T-cell (primary cell): ENCODE measurements at places on chromosomes 13 and 19. TPM values are rescaled to one million over a fixed set of nuclear protein-coding genes. Genes with fewer than 3 reads are reported as not detected.

DNA sequence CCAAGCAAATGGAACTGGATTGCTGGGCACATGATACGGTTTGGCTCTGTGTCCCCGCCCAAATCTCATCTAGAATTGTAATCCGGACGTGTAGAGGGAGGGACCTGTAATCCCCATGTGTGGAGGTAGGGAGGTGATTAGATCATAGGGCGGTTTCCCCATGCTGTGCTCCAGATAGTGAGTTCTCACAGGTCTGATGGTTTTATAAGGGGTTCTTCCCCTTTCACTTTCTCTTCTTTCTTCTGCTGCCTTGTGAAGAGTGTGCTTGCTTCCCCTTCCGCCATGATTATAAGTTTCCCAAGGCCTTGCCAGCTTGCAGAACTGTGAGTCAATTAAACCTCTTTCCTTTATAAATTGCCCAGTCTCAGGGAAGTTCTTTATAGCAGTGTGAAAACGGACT is 32.6 kb upstream of the MTIF3 start:
- H3K36me3 ChIP-seq = no peaks in the 10 kb centered on the region
- H3K4me3 ChIP-seq = no peak overlapping the region
- H3K27ac ChIP-seq = no peak overlapping the region

DNA sequence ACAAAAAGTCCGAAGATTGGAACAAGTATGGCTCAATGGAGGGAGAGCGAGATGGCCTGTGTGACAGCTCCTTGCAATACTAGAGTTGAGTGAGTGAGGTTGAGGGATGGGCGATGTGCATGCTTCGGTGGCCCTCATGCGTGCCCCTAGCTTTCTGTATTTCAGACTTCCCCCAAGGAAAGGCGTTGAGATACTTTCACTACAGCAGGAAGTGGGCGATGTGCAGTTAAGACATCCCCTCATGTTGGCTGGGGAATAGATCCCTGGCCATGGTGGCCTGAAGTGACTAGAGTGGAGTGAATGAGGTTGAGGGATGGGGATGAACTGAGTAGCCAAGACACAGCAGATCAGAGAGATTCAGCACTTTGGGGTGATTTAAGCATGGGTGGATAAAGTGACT is 633.9 kb upstream of the GPC6 start:
- no peak overlapping the region for H3K4me3 ChIP-seq
- H3K27me3 ChIP-seq = no peaks in the 10 kb centered on the region
- H3K27ac ChIP-seq = no peak overlapping the region

Gene FFAR2
- not detected for total RNA-seq

Gene ZGLP1
- 11.8 TPM for total RNA-seq

GRCh38 chr13:84784443-84785153 is 902.3 kb upstream of the SLITRK1 start:
- no peaks in the 10 kb centered on the region for H3K27me3 ChIP-seq
- DNase-seq = no peak
- H3K4me3 ChIP-seq = no peak overlapping the region
- no peaks in the 10 kb centered on the region for H3K36me3 ChIP-seq
- no peak overlapping the region for H3K27ac ChIP-seq

Gene PROZ
- not detected for total RNA-seq

Gene LGALS14
- total RNA-seq = not detected

- DNase-seq = no peak
- no peaks in the 10 kb centered on the region for H3K36me3 ChIP-seq
- H3K4me1 ChIP-seq = peaks cover 51% of the 10 kb centered on the region
- peak overlapping the region; percentile 29 for H3K27ac ChIP-seq
- H3K4me3 ChIP-seq = no peak overlapping the region
- no peaks in the 10 kb centered on the region for H3K27me3 ChIP-seq
Observed at GRCh38 chr13:40208517-40208916, 457.9 kb downstream of the FOXO1 start.

- no peak overlapping the region for H3K4me3 ChIP-seq
- DNase-seq = no peak
- H3K4me1 ChIP-seq = peaks cover 28% of the 10 kb centered on the region
- H3K36me3 ChIP-seq = no peaks in the 10 kb centered on the region
Observed at GRCh38 chr19:55066107-55066709, 3.3 kb upstream of the RDH13 start.

Gene GIPR
- total RNA-seq = 10.8 TPM

Gene RXFP2
- not detected for total RNA-seq

GRCh38 chr13:42392716-42393572 is 121.0 kb downstream of the AKAP11 start:
- no peak overlapping the region for H3K4me3 ChIP-seq
- no peaks in the 10 kb centered on the region for H3K27me3 ChIP-seq
- peaks cover 56% of the 10 kb centered on the region for H3K4me1 ChIP-seq
- H3K36me3 ChIP-seq = no peaks in the 10 kb centered on the region
- H3K27ac ChIP-seq = peak overlapping the region; percentile 79

GRCh38 chr13:24355103-24355502 is 45.7 kb downstream of the C1QTNF9 start:
- H3K36me3 ChIP-seq = no peaks in the 10 kb centered on the region
- H3K4me1 ChIP-seq = no peaks in the 10 kb centered on the region
- no peak overlapping the region for H3K4me3 ChIP-seq
- H3K27ac ChIP-seq = no peak overlapping the region
- DNase-seq = no peak

Gene CYP4F2
- not detected for total RNA-seq

DNA sequence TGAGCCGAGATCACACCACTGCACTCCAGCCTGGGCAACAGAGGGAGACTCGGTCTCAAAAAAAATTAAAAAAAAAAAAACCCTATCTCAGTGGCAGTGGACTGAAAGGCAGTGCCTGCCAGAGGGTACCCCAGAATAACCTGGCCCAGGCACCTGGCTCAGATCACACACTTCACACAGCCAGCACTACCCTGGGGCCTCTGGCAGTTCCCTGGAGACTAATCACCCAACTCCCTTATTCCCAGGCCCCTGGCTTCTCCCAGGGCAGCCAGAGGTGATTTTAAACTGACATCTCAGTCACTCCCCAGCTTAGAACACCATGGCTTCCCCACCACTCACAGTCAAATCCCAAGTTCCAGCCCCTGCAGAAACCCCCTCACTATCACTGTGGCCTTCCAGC is 3.5 kb upstream of the SLC27A5 start:
- no peak overlapping the region for H3K27ac ChIP-seq
- no peak for DNase-seq
- H3K4me3 ChIP-seq = no peak overlapping the region
- no peaks in the 10 kb centered on the region for H3K36me3 ChIP-seq
- H3K4me1 ChIP-seq = peaks cover 55% of the 10 kb centered on the region

GRCh38 chr19:41330481-41330880 is 20.5 kb downstream of the CCDC97 start:
- no peaks in the 10 kb centered on the region for H3K27me3 ChIP-seq
- H3K4me3 ChIP-seq = no peak overlapping the region
- peaks cover 18% of the 10 kb centered on the region for H3K4me1 ChIP-seq
- no peak for DNase-seq
- peak overlapping the region; percentile 25 for H3K27ac ChIP-seq

GRCh38 chr13:27794368-27794691 is 2.0 kb downstream of the GSX1 start:
- no peak for DNase-seq
- no peak overlapping the region for H3K4me3 ChIP-seq
- peaks cover 81% of the 10 kb centered on the region for H3K27me3 ChIP-seq
- peaks cover 3% of the 10 kb centered on the region for H3K4me1 ChIP-seq
- H3K36me3 ChIP-seq = no peaks in the 10 kb centered on the region

GRCh38 chr13:38180670-38181069 is 169.0 kb upstream of the UFM1 start:
- no peaks in the 10 kb centered on the region for H3K27me3 ChIP-seq
- DNase-seq = no peak
- H3K4me1 ChIP-seq = no peaks in the 10 kb centered on the region
- H3K4me3 ChIP-seq = no peak overlapping the region
- H3K36me3 ChIP-seq = no peaks in the 10 kb centered on the region

Gene YJEFN3
- total RNA-seq = 14.0 TPM

Gene SOX1
- total RNA-seq = not detected

DNA sequence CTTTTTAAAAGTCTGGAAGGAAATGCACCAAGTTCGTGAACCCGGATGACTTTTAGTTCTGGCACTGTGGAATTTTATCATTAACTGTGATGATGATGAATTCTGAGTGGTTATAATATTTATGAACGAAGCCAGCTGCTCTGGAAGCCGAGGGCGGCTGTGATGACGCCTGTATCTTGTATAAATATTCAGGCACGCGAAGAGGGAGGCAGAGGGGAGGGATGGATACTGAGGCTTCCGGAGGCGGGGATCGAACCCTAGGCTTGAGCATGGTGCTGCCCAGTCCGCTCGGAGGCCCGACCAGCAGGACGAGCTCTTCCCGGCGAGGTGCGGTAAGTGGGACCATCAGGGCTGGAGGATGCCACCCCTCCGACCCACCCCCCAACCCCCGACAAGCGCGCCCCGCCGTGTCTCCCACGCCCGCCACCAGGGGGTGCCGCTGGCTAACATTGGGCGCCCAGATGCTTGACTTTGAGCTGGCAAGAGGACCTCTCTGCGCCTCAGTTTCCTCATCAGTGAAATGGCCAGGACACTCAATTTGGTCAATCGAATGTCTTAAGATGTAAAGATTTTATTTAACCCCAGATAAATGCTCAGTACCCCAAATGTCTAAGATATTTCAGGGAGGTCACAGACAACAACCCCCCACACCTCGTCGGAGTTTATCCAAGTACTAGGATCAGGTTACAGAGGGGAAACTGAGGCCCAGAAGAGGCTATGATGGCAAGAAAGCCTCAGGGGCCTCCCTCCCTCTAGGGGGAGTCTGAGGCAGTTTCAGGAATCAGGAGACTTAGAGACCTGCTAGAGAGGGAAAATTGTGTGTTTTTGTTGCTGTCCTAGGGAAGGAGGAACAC is 4.5 kb upstream of the RAB3A start:
- peak; percentile 56 for DNase-seq
- H3K27me3 ChIP-seq = no peaks in the 10 kb centered on the region
- H3K4me1 ChIP-seq = peaks cover 5% of the 10 kb centered on the region

DNA sequence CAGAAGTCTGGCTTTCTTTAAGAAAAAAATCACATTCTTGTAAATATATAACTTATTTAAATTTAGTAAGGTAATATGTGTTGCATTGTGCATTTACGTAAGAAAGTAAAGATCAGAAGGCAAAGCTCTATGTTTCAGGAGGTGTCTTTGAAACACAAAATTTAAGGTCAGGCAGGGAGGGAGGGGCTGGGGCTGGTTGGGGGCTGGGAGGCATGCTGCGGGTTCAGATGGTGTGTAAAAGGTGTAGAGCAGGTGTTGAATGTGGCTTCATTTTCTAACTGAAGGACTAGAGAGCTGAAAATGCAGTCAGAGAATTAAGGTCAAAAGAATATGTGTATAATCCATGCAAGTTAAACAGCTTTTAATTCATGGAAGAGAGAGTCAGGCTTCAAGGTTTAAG is 14.3 kb downstream of the FAM216B start:
- H3K4me1 ChIP-seq = no peaks in the 10 kb centered on the region
- no peaks in the 10 kb centered on the region for H3K27me3 ChIP-seq
- H3K4me3 ChIP-seq = no peak overlapping the region
- no peak for DNase-seq

Gene PGLYRP2
- 0.72 TPM for total RNA-seq

Gene FCER2
- 2.5 TPM for total RNA-seq

DNA sequence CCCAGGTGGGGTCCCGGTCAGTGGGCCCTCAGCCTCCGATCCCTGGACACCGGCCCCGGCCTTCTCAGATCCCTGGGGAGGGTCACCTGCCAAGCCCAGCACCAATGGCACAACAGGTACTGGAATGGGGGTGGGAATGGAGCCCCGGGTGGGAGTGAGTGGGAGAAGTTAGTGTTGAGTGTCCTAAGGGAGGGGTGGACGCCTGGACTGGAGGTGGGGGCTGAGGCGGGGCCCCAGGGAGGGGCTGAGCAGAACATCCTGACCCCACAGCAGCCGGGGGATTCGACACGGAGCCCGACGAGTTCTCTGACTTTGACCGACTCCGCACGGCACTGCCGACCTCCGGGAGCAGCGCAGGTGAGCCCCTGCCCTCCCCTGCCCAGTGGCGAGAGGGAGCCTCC is 17.7 kb downstream of the EPN1 start:
- H3K27me3 ChIP-seq = no peaks in the 10 kb centered on the region
- H3K36me3 ChIP-seq = peaks cover 49% of the 10 kb centered on the region
- H3K27ac ChIP-seq = no peak overlapping the region
- DNase-seq = no peak

DNA sequence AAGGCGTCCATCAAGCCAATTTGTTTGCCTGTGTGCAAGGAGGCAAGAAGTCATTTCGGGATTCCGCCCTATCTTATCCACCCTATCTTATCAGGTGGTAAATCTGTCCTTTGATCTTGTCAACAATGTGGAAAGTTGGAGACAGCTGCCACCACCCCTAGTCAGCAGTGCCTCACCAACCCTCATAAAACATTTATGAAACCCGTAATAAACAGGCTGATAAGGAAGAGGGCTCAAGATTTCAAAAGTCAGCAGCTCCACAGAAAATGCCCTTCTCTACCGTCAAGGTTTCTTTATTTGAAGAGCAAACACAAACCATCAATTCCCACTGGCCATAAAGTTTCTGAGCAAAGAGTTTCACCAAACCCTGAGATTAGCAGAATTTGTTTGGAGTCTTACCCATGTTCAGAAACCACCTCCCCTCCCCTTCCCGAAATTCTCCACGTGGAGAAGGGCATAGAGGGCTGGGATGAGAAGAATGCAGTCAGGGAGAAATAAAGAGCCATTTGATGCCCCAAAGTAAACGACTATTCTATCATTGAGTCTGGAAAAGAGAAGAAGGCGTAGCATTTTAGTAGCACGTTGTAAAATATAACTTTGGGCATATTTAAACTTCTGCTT is 196.0 kb upstream of the GPR12 start:
- no peaks in the 10 kb centered on the region for H3K36me3 ChIP-seq
- no peaks in the 10 kb centered on the region for H3K4me1 ChIP-seq
- no peak overlapping the region for H3K4me3 ChIP-seq
- DNase-seq = no peak
- no peak overlapping the region for H3K27ac ChIP-seq

DNA sequence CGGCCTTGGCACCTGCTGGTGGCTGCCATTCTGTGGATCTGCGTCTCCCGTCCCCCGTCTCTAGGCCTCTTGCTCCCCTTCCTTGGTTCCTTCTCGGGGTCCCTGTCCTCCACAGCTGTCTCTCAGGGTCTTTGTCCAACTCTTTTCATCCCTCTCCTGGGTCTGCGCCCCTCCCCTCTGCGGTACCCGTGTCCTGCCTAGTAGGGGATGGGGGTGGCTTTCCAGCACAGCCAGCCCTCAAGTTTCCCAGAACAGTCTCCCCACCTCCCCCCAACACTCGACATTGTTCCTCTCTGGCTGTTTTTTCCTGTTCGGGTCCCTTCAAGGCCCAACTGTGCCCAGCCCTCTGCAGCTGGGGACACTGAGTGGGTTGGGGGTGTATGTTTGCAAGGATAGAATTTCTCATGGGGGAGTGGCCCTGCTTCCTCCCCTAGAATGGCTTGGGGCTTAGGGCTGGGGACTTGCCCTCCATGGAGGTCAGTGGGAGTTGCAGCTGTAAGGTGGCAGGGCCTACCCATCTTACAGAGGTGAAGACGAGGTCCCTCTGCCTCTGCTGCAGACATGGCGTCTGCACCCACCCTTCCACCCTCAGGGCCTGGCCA is 762 bp upstream of the ADM5 start:
- H3K4me1 ChIP-seq = peaks cover 4% of the 10 kb centered on the region
- DNase-seq = no peak
- peaks cover 46% of the 10 kb centered on the region for H3K27me3 ChIP-seq

- H3K36me3 ChIP-seq = no peaks in the 10 kb centered on the region
- H3K27ac ChIP-seq = no peak overlapping the region
- DNase-seq = no peak
- no peaks in the 10 kb centered on the region for H3K4me1 ChIP-seq
- H3K4me3 ChIP-seq = no peak overlapping the region
Observed at GRCh38 chr13:61142506-61142905, 273.1 kb downstream of the PCDH20 start.

- H3K27ac ChIP-seq = no peak overlapping the region
- no peak for DNase-seq
- H3K4me3 ChIP-seq = no peak overlapping the region
- no peaks in the 10 kb centered on the region for H3K36me3 ChIP-seq
Observed at GRCh38 chr19:5154129-5154798, 185.4 kb downstream of the KDM4B start.

Gene SIGLEC12
- not detected for total RNA-seq
